ENCODE measurements at places on chromosomes 4 and X. TPM values are rescaled to one million over a fixed set of nuclear protein-coding genes. Genes with fewer than 3 reads are reported as not detected.

Gene DOK7
- 2.1 TPM for polyA plus RNA-seq

Gene PLXNB3
- 8.3 TPM for polyA plus RNA-seq

Gene ARHGAP6
- 7.8 TPM for polyA plus RNA-seq

Gene TRPC5OS
- polyA plus RNA-seq, result 0.01 TPM

Gene LRCH2
- 0.24 TPM for polyA plus RNA-seq

Gene PROM1
- polyA plus RNA-seq, result 7.1 TPM

Gene NAA11
- polyA plus RNA-seq, result not detected

Gene RTL3
- not detected for polyA plus RNA-seq

Gene SSX2B
- not detected for polyA plus RNA-seq

Gene IGSF1
- not detected for polyA plus RNA-seq

Gene GPRASP1
- polyA plus RNA-seq, result 5.3 TPM

Gene SLC2A9
- 2.0 TPM for polyA plus RNA-seq

Gene GPR78
- 0.01 TPM for polyA plus RNA-seq

Gene TMPRSS11F
- not detected for polyA plus RNA-seq

Gene ZFX
- 14.0 TPM for polyA plus RNA-seq

Gene ZNF157
- not detected for polyA plus RNA-seq

Gene FGA
- polyA plus RNA-seq, result 0.34 TPM

Gene FAM156B
- polyA plus RNA-seq, result 27.5 TPM

Gene RADX
- 1.2 TPM for polyA plus RNA-seq

Gene KLHL34
- 0.02 TPM for polyA plus RNA-seq

Gene KCNIP4
- polyA plus RNA-seq, result not detected

Gene GALNTL6
- 0.10 TPM for polyA plus RNA-seq

Gene SOX3
- polyA plus RNA-seq, result not detected

Gene SEC24B
- 9.7 TPM for polyA plus RNA-seq
